Stimulated activated CD4-positive, alpha-beta T cell treated with anti-CD3 and anti-CD28 coated beads, Interleukin-15, amount 100 ng/mL, for 1 hour (primary cell): ENCODE measurements at places on chromosomes 2 and 18.

DNA sequence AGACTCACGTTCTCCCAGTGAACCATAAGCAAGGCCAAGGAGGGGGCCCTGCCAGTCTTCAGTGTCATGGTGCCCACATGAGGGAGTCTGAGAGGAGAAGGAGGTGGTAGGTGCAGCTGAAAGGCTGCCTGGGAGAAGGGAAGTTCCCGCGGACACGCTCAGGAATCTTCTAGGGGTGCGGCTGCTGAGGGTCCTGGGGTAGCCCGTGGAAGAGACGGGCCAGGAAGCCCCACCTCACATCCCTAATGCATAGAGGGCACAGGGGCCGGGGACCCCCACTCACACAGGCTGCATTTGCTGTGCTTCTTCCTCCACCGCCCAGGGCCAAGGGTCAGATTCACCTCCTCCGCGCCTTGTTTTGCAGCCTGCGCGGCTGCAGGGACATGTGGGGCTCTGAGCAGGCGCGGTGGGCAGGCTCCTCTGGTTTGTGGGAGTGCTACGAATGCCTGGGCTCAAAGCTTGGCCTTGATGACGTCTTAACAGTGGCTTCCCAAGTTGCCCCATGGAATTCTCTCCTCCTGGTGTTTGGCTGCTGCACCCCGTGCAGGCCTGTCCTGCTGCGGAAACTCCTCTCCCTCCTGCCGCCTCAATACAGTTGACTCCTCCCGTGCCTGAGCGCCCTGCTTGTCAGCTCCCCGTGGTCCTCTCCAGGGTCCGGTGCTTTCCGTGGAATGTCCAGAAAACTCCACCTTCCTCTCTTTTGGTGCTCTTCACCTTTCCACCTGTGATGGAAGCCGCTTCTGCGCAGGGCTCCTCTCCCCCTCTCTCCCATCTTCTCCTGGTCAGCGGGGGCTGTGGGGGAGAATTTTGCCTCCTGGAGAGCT lies 95.7 kb downstream of the VAPA start:
- no peak for DNase-seq

- no peak for DNase-seq
Observed at GRCh38 chr18:32767400-32767799, 5.4 kb downstream of the KLHL14 start.

GRCh38 chr18:9539283-9539682 lies 64.0 kb downstream of the RALBP1 start:
- no peak for DNase-seq

- DNase-seq, result no peak
Observed at GRCh38 chr18:51941999-51942398, 398.0 kb upstream of the DCC start.

DNA sequence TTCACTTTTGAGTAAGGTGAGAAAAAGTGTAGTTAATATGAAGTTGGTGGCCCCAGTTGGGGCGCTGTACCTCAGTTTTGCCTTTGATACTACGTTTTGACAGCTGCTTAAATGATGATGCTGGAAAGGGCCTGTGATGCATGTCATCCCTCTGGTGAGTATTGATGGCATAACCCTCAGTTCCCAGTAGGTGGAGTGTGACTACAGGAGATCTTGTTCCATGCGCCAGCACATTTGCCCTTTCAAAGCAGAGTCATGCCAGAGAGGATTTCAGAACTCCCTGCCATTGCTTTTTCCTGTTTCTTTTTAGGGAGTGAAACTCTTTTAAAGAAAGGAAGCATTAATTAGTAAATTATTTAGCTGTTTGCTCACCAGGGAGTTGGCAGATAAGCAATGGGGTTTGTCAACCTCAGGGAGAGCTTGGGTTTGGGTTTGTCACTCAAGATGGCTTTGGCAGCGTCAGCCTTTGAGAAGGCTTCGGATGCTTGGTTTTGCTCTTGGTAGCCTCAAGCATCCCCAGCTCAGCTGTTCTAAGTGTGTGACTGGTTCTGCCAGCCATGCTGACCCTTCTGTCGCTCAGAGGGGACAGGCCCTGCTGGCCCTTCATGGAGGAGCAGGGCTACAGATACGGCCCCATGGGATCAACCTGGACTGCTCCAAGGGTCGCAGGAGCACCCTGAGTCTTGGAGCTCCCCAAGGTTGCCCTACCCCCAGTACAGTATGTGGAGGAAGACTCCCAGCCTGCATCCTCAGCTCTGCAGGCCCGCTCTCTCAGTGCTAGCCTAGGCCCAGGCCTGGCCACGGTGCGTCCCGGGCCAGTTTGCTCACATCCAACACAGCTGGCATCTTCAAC lies 29.1 kb downstream of the ARMC9 start:
- DNase-seq, result no peak

DNA sequence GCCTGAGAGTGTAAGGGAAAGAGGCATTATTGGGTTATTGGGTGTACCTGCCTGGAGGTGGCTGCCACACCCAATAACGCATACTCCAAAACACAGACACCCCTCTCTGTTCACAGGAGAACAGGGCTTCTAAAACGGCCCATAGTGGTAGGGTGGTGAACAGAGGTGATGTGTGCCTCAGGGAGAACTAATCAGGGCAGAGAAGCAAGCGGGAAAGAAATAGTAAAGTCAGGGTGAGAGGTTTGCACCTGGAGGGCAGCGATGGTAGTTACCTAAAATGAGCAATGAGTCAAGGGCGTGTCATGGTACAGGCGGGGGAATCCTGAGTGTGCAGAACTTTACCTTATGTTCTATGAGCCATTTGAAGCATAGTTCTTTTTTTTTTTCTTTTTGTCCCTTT lies 21.6 kb upstream of the VPS4B start:
- DNase-seq, result no peak

- no peak for DNase-seq
Observed at GRCh38 chr2:227374158-227374557, 4.9 kb downstream of the TM4SF20 start.

GRCh38 chr2:232287316-232287715 lies 91.2 kb upstream of the ALPP start:
- no peak for DNase-seq

GRCh38 chr2:85534881-85535280 lies 4.1 kb upstream of the MAT2A start:
- no peak for DNase-seq

- no peak for DNase-seq
Observed at GRCh38 chr2:48048476-48049171, 142.3 kb upstream of the FBXO11 start.
